Hematopoietic multipotent progenitor cell (in vitro differentiated cells): ENCODE measurements at places on chromosomes 1 and 21.

- DNase-seq, result no peak
Measured at GRCh38 chr1:213600879-213601278, 386.9 kb upstream of the PROX1 start.

DNA sequence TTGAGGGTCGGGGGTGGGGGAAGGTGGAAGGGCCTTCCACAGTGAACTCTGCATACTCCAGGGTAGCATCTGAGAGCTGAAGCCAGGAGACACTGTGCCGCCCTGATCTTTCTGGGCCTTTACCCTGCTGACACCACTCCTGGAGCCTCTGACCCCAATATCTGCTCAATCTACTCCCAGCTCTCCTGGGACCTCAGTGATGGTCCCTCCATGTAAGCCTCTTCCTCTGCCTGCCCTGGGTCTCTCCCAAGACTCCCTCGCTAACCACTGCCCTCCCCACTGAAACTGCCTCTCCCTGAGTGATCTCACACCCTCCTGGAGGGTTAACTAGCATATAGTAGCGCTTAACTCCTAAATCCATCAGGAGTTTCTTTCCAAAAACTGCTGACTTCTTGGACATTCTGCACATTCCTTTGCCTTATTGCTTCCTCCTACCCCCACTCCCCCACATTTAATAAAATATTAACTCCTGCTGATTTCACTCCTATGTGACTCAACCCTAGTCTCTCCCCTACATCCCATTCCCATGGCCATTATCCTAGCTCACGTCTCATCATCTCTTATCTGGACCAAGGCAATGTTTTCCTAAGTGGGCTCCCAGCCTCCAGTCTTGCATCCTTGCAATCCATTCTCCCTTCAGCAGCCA is 145.6 kb downstream of the HMGB4 start:
- DNase-seq, result no peak

GRCh38 chr1:54272772-54273091 is 72.8 kb downstream of the MRPL37 start:
- DNase-seq, result no peak

DNA sequence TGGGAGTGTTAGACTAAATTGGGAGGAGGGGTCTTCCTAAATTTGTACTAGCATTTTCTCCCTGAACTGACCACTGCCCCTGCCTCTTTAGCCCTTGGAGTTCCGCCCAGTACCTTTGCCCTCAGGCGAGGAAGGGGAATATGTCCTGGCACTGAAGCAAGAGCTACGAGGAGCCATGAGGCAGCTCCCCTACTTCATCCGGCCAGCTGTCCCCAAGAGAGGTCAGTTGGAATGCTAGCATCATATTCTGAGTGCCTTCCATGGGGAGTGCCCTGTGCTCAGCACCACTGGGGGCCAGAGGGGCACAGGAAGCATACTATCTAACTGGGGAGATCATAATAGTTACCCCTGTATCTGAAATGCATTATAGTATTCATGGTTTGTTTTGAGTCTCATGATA is 10.7 kb downstream of the POLR3GL start:
- no peak for DNase-seq

DNA sequence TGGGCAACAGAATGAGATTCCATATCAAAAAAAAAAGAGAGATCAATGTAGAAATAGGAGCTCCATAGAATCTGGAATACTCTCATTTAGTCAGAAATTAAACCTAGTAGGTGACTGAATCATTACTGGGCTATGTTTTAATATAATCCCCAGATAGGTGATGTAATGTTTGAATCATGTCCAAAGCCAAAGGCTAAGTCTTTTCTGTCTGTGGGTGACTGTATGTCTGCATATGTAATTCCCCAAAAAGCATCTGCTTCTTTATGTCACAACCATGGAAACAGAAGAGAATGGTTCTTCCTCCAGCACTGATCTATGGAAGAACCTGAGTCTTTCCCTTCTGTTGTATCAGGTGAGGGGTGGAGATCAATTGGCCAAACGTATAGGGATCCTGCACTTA is 5.8 kb downstream of the LAMC2 start:
- DNase-seq, result no peak

DNA sequence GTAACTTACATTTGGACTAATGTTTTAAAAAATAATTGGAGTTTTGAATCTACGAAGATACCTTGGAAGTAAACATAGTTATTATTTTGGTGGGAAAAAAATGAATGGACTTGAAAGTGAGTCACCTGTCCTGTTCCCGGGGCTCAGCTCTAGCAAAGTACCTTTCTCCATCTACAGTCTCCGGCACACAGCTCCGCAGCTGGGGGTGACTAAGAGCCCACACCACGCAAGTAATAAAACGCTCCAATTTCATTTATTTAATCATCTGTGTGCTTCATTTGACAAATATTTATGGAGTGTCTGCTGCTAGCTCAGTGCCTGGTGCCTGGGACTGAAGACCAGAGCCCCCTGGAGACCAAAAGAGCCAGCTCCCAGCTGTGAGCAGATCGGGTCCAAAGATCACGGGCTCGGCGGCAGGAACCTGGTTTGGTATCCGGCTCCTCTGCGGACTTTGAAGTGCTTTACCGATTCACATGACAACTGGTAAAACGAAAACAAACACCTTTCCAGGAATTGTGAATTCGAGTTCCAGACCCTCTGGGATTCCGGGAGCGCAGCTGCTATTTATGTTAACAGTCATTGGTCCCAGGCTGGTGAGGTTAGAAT is 1.7 kb upstream of the RIPK4 start:
- no peak for DNase-seq
